ENCODE measurements at places on chromosomes 6 and 20.

DNA sequence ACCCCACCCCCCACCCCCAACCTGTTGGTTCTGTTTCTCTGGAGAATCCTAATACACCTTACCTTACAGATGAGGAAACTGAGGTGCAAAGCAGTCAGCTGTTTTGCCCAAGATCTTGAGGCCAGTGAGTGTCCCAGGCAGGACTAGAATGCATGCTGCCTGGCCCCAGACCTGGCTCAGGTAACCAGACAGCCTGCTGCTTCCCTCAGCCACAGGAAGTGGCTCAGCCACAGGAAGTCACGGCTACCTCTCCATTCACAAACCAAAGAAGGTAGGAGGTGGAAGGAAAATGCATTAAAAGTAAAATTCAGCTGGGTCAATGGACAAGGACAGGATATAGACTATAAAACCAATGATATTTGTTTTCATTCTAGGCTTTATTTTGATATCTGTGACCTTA is 517.6 kb downstream of the CD83 start:
- peak; percentile 40 for DNase-seq

- no peak for DNase-seq
Measured at GRCh38 chr6:39389484-39389767, 66.9 kb upstream of the KCNK16 start.

GRCh38 chr6:161445021-161445799 is 171.3 kb upstream of the AGPAT4 start:
- no peak for DNase-seq

DNA sequence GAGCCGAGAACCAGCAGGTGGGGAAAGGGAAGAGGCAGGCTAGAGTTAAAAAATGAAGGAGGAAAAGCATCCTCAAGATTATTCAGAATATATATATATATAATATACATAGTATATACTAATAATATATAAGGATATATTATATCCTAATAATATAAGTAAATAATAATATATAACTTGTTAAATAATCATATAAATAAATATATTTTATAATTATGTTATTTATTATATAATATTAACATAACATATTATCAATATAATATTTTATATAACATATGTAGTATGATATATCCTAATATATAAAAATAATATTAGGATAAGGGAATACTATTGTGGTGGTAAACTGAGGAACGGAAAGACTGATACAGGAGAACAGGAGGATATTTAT is 171.8 kb downstream of the TRIM27 start:
- DNase-seq = no peak

- DNase-seq = no peak
Measured at GRCh38 chr20:36480456-36481048, 60.8 kb upstream of the MYL9 start.

DNA sequence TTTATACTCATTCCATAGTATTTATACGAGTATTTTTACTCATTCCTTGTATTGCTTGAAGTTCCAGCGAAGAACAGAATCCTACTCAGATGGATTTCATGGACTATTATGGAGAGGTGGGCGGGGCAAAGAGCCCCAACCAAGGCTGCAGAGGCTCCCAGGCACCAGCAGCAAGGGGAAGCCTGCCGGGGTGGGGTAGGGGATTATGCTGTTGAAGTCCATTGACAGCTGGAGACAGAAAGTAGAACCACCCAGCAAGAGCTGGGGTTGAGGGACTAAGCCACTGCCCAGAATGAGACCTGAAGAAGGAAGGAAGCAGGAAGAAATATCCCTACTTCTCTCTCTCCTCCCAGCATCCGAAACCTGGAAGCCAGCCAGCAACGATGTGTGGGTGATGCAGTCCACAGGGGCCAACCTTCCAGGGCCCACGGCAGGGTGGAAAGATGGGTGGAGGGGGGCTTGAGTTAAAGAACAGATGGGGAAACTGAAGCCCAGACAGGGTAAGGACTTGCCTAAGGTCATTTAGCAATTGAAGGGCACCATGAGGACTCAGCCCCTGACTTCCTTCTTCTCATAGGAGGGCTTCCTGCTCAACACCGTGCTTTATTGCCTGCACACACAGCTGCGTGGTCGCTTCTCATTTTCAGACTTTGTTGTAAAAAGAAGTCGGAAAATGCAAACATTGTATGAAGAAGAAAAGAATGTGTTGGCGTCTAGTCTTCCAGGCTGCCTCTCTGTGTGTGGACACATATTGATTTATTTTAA is 18.3 kb upstream of the GTSF1L start:
- no peak for DNase-seq

- no peak for DNase-seq
Measured at GRCh38 chr6:3887150-3887700, 38.1 kb downstream of the FAM50B start.

GRCh38 chr6:166348305-166348949 is 6.1 kb upstream of the SFT2D1 start:
- no peak for DNase-seq

GRCh38 chr6:20866036-20866435 is 331.8 kb downstream of the CDKAL1 start:
- no peak for DNase-seq

GRCh38 chr20:47778398-47779354 is 6.6 kb downstream of the SULF2 start:
- DNase-seq = no peak

- DNase-seq = no peak
Measured at GRCh38 chr6:6315660-6316059, 4.8 kb downstream of the F13A1 start.

- DNase-seq = no peak
Measured at GRCh38 chr6:2810092-2810671, 31.5 kb downstream of the SERPINB1 start.

DNA sequence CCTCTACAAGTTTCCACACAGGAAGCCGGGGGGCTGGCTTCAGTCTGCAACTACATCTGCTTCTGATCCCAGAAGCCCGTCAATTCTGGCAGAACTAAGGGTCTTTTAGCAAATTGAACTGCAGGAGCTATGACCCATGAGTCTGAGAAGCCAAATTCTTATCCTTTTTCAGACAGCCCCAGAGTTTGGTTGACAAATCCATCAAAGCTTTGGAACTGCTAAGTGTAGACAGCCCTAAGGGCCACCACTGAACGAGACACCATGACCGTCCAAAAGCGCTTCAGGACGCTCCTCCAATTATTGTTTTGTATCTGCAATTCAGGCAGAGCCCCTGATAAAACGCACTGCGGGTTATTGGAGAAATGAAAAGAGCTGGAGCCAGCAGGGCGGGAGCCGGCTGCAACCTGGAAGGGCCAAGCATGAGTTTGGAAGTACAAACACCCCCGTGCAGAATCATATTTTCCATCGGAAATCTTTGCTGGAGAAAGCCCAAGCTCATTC is 67.1 kb downstream of the GNAS-AS1 start:
- DNase-seq = no peak

DNA sequence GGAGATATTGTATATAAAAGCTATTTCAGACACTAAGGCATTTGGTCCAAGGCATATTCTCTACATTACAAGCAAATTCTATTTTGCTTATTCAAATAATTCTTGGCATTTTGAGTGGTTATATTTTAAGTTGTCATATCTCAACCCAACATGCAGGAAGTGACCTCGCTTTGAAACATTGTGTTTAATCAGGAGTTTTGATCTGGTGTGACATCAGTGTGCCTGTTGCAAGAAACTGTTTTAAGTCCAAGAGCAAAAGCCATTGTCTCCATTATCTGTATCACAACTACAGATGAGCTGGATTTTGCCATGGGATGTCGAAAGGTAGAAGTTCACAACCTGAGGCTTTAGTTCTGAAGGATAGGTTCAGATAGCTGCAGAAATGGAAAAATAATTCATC is 509.9 kb upstream of the ID4 start:
- DNase-seq = no peak

DNA sequence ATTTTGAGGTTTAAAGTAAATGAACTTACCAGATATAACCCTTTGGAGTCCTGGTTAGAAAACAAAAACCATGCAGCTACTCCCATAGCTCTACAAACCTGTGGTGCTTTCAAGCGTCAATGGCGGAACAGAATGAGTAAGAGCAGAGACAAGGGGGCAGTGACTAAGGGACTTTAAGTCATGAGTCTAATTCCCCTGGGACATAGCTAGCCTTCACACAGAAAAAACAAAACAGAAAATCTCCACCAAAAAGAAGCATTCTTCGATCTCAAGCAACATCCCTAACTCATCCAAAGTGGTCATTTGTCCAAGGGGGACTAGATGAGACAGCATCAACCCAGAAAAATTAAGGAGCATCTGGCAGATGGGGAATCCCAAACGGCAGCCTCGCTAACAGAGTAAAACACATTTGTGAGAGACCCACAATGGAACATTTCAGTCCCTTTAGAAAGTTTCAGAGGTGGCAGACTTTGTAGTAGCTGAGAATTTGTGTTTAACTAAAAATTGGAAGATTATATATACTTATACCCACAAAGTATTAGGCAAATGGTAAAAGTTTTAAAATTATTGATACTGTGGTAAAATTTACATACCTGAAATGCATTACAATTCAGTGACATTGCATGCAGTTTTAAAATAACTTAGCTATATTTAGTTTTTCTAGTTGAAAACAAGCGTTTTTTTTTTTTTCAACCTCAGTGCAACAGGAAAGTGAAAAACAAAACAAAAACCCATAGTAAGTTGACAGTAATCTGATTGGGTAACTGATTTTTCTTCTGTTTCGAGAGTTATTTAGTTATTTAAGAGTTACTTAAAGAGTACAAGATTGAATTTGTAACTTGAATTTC is 67.5 kb downstream of the KCNQ5 start:
- DNase-seq = no peak

DNA sequence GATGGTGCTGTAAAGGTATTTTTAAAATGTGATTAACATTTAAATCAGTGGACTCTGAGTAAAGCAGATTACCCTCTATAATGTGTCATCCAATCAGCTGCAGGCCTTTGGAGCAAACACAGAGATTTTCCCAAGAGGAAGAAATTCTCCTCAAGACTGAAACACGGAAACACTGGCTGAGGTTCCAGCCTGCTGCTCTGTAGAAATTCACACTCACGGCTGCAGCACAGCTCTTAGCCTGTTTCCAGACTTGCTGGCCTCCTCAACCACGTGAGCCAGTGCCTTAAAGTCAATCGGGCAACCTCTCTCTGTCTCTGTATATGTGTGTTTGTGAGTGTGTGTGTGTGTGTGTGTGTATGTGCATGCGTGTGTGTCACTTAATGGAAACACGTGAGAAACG is 41.1 kb downstream of the PDE10A start:
- no peak for DNase-seq

- DNase-seq = no peak
Measured at GRCh38 chr20:50455656-50456451, 54.3 kb upstream of the PTPN1 start.
